ENCODE measurements at places on chromosomes 16 and 17.

GRCh38 chr16:84315422-84315821, 20.7 kb downstream of the WFDC1 start:
- DNase-seq: no peak

GRCh38 chr16:89300311-89300975, 82.9 kb downstream of the ZNF778 start:
- DNase-seq: peak; percentile 30

GRCh38 chr16:1461146-1461545, 13.7 kb downstream of the CLCN7 start:
- DNase-seq: no peak

GRCh38 chr17:17280613-17281549, at the start of gene COPS3:
COPS3 (minus strand) TSS chr17:17281246; CDS start chr17:17281186, 60 bp downstream.
- DNase-seq: peak; percentile 99

GRCh38 chr17:44309472-44309871, 1.1 kb downstream of the RUNDC3A start:
- DNase-seq: no peak

GRCh38 chr17:73420897-73421296, 109.1 kb upstream of the CDC42EP4 start:
- no peak for DNase-seq

DNA sequence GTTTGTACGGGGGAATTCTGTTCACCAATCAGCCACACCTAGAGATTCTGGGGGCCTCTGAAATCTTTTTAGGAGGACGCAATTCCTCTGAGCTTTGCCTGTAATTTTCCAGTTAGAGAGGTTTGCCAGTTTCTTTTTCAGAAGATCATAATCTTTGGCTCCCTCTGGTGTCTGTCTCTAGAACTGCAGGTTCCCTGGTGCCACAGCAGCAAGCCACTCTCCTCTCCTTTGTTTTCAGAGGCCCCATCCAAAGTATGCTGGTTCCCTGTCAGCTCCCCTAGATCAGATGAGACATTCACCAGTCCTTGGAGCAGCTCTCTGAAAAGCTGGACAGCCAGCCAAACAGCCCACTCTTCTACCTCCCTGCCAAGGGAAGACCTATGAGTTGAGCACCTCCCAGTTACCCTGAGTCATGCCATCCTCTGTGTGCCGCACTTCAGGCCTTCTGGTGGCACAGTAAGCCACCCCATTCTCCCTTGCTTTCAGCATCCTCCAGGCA, 36.1 kb downstream of the RNF112 start:
- peak; percentile 92 for DNase-seq

DNA sequence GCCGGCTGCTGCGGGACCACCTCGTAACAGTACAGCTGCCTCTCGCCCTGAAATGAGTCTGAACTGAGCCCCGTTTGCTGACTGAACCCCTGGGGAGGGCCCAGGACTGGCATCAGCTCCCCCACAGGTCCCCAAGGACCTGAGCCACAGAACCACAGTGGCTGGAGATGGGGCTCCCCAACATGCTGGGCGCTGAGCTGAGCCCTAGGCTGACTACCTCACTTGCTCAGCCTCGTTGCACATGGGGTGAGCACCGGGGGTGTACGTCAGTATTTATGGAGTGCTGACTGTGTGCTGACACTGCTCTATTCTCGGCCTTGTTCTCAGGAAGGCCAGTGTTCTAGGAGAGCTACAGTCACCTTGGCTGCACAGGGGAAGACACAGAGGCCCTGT, 6.6 kb upstream of the VASN start:
- DNase-seq: no peak

DNA sequence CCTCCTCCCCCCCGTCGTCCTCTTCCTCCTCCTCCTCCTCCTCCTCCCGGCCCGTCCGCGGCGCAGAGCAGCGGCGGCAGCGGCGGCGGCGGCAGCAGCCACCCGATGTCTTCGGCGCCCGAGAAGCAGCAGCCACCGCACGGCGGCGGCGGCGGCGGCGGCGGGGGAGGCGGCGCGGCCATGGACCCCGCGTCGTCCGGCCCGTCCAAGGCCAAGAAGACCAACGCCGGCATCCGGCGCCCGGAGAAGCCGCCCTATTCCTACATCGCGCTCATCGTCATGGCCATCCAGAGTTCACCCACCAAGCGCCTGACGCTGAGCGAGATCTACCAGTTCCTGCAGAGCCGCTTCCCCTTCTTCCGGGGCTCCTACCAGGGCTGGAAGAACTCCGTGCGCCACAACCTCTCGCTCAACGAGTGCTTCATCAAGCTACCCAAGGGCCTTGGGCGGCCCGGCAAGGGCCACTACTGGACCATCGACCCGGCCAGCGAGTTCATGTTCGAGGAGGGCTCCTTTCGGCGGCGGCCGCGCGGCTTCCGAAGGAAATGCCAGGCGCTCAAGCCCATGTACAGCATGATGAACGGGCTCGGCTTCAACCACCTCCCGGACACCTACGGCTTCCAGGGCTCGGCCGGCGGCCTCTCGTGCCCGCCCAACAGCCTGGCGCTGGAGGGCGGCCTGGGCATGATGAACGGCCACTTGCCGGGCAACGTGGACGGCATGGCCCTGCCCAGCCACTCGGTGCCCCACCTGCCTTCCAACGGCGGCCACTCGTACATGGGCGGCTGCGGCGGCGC, at the start of gene FOXF1:
Gene FOXF1, plus strand, starts transcription at position 63 of the 797 bp plus-strand sequence. Its CDS starts 43 bp downstream, at position 106.
- no peak for DNase-seq

- DNase-seq: peak; percentile 83
Measured at GRCh38 chr16:79776243-79776847, 175.8 kb upstream of the MAF start.

DNA sequence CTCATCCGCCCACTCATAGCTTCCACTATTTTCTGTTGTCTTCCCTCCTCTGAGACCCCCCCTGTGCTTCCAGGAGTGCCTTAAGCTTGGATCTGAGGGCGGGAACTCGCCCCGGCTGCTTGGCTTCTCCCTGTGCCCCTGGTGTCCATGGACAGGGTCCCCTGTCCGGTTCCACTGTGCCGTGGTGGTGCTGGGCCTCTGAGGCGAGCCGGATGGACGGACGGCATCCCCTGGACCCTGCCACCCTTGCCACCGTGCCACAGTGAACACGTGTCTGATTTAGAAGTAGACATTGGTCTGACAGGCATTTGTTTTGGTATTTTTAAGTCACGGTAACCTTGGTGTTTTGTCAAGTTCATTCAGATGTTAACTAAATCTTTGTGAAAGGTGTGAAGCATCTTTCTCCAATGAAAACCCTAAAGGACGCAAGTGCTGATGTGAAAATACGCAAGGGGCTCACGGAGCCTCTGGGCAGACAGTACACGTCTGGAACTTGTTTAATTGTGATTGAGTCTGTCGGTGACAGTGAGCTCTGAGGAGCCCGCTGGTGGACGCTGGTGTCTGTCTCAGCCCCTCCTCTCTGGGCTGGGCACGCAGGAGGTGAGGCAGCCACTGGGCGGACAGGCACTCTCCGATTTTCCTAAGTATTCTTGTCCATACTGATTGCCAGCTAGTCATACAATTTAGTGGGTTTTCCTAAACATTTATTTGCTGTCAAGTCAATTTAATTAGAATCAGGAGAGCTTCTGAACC, 26.3 kb downstream of the ZNF750 start:
- DNase-seq: no peak

DNA sequence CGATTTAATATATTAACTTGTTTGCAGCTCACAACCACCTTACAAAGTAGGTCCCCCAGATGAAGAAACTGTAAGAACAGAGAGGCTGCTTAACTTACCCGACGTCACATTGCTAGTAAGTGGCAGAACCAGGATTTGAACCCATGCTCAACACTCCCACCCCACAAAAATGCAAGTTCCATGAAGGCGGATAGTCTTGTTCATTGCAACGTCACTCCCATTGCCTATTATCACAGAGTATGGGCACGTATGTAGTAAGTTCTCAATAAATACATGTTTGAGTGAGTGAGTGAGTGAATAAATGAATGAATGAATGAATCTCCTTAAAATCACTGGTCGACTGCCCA, 1.1 kb downstream of the USP31 start:
- no peak for DNase-seq

DNA sequence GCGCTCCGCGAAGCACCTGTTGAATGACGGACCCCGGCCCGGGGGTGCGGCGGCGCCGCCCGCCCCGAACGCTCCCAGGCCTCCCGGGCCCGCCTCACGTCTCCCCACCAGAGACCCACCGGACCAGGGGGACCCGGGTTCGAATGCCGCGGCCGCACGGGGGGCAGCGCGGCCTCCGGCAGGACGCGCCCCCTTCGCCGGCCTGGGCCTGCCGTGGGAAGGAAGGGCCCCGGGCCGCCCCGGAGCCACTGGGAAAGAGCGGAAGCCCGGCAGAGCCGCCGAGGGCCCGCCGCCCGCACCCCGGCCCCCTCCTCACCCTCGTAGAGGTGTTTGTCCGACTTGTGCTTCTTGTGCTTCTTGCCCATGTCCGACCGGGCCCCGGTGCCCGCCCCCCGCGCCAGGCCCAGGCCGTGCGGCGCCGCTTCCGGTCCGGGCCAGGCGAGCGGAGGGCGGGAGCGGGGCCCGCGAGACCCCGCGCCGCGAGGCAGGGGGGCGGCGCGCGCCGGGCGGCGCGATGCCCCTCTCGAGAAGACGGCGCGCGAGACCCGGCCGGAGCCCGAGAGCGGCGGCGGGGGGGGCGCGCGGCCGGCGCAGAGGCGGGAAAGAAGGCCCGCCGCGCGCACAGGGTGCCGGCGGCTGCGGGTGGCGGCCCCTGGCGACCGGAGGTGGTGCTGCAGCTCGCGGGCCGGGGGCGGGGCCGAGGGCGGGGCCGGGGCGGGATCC, at the start of gene BRD7:
Gene BRD7, minus strand, starts transcription at position 579 of the 723 bp plus-strand sequence. Its CDS starts 214 bp downstream, at position 365.
- DNase-seq: peak; percentile 83

DNA sequence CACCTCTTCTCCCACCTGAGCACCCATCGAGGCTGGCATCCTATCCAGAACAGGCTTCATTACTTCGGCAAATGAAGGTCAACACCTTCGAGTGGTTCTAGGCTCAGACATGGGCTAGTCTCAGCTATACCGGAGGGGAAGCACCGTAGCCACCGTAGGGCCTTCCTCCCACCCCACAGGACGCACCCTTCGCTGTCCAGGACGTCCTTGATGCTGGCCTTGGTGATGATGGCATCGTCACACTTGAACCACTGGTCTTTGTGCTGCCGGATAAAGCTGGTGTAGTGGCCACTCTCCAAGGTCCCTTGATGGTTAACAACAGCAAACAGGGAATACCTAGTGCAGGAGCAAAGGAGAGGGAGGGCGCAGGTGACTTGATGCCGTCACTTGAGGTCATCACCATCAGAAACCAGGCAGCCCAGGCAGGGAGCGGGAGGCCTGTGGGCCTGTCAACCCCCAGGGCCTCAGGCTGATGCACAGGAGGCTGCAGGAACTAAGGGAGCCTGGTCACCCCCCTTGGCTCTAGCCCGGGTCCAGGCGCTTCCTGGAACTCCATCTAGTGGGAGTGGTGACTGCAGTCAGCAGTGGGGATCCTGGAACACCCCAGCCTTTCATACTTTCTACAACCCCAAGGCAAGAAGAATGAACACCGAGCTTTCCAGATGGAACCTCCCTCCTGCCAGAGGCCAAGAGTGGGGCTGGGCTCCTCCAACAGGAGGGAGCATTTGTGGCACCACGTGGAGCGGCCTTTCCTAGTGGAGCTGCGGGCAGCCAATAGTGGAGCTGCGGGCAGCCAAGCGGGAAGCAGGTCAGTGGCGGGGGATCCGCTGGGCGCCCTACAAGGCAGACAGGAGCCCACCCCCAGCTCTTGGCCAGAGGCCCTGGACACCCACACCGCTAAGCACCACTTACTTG, 38.5 kb downstream of the USP22 start:
- DNase-seq: no peak

DNA sequence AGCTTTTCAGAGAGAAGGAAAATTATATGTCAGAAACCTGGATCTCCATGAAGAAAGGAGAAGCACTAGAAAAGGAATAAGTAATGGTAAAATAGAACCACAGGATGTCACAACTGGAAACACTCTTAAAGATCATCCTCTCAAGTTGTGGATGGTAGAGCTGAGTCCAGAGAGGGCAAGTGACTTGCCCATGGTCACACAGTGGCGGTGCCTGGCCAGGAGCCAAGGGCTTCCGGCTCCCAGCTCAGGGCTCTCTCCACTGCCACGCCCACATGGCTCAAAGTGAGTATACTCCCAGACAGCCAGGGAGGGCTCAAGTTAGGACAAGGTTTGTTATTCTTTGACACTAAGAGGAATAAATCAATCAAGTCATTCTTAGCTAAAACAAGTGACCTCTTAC, 159.8 kb downstream of the COPRS start:
- no peak for DNase-seq

DNA sequence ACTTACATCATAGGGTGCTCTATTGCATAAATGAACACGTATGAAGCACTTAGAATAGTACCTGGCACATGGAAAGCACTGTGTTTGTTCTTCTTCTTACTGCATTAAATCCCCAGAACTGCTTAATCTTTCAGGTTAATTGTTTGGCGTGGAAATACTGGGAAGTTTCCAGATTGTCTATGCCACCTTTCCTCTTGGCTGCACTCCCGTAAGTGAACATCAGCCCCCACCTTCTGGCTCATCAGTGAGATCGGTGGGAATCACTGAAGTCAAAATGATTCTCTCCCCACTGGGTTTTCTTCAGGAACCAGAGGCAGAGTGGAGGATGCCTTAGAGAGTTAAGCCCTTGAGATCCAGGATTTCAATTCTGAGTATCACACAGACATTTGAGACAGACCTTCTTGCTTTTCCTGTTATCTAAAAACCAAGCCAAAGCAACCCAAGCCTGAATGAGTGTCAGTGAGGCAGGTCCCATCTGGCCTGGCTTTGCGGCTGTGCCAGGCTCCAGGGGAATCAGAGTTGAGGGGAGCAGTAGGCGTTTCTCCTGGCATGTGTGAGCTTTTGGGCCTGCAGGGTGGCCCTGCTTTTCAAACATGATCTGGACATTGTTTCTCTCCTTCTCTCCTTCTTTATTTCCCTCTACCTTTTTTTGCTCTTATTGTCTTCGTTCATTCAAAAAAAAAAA, 59.1 kb downstream of the OTOA start:
- DNase-seq: no peak

DNA sequence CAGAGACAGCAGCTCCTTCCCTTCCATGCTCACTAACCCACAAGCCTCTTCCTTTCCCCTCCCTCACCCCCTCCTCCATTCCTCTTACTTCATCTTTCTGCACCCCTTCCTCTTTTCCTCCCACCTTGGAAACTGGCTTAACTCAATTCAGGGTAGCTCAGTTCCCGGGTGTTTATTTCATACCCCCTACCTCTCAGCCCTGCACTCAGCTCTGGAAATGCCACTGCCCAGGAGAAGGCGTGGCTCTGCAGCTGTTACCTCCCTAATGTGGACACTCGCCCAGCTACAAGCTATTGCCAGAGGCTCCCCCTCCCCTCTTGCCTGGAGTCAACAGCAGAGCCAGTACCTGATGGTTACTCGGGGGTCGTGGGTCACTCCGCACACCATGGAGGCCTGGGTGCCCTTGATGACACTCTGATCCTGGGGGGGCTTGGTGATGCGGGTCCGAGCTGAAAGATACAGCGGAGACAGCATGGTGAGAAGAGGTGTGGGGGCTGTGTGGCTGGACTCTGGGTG, 118.4 kb upstream of the CDC42EP4 start:
- no peak for DNase-seq

GRCh38 chr16:8921347-8921984, 39.3 kb downstream of the LITAFD start:
- DNase-seq: no peak

- DNase-seq: no peak
Measured at GRCh38 chr16:72051818-72052217, 2.5 kb upstream of the HP start.

GRCh38 chr17:79950306-79950705, 85.4 kb downstream of the TBC1D16 start:
- no peak for DNase-seq

- DNase-seq: no peak
Measured at GRCh38 chr17:31054761-31055160, 40.0 kb upstream of the NF1 start.

- DNase-seq: peak; percentile 59
Measured at GRCh38 chr17:1645207-1646171, at the start of gene SCARF1. SCARF1 (minus strand) TSS chr17:1645732; CDS start chr17:1645697, 35 bp downstream.

GRCh38 chr17:61469474-61469873, 17.3 kb downstream of the TBX4 start:
- DNase-seq: peak; percentile 9

Measured in lung (tissue), 17 donors.